Peyer's patch (tissue), 4 donors: ENCODE measurements at places on chromosomes 4 and X.

DNA sequence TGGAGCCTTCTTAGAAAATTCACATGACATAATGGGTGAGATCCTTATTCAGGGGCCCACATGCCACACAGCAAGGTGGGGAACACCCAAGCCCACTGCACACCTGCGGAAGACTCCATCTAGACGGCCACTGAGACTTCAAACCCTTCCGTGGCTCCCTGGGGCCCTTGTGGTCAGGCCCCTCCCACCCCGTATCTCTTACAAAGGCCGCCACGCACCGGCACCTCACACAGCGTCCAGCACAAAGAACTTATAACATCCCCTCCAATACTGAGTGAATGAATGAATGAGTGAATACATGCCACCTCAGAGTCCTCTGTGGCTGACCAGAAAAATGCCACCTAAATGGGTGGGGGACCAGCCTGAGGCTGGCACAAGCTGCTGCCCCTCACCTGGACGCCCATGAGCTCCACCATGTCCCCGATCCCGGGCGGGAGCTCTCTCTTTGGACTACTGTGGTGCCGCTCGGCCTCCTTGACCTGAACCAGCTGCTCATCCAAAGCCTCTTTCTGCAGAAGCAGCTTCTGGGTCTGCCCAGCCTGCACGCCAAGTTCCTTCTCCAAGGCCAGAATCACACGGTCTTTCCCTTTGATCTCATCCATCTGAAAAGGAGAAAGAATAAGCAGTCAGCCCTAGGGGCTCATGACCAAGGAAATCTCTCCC lies 66.9 kb upstream of the C4orf50 start:
- H3K36me3 ChIP-seq, result no peaks in the 10 kb centered on the region
- no peak overlapping the region for H3K27ac ChIP-seq
- H3K27me3 ChIP-seq, result no peaks in the 10 kb centered on the region
- H3K4me1 ChIP-seq, result no peaks in the 10 kb centered on the region

DNA sequence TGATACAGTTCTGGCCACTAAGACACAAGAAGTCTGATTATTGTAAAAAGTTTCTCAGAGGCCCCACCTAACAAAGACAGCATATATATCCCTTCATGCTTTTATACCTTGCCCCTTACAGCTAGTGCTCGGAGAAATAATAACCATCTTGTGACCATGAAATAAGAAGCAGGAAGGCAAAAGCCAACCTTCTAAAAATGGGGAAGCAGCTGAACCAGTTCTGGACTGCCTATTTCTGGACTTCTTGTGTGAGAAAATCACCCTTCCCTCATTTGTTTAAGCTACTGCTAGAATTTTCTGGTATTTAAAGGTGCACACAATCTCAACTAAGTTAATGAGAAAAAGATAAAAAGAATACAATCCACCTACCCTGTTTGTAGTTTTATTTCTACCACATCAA lies 87.5 kb downstream of the CNOT6L start:
- DNase-seq, result no peak
- H3K27me3 ChIP-seq, result no peaks in the 10 kb centered on the region
- H3K4me1 ChIP-seq, result no peaks in the 10 kb centered on the region
- H3K27ac ChIP-seq, result no peak overlapping the region

DNA sequence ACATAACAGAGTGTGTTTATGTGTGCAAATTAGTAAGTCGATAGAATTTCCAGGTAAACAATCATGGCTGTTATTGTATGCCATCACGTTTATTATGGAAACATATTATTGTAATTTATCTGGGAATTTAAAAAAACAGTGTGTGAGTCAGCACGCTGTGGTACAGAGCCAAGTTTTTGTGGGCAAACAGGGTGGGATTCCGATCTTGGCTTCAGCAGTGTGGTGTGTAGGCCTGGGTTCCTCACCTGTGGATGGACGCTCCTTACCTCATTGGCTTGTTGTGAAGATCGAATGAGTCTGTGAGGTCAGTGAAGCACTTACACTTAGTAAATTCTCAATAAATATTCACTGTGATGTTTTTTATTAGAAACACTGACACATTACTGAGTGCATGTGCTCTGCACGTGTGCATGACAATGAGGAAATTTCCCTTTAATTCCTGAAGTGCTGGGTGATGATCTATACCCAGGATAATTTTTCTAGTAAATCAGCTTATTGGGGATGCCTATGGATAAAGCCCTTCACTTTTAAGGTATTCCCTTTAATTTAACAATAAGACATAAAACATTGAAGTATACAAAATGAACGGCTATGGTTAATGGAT lies 36.4 kb downstream of the SLIT2 start:
- DNase-seq, result no peak
- no peaks in the 10 kb centered on the region for H3K36me3 ChIP-seq
- no peak overlapping the region for H3K27ac ChIP-seq
- no peaks in the 10 kb centered on the region for H3K27me3 ChIP-seq
- no peak overlapping the region for H3K4me3 ChIP-seq

DNA sequence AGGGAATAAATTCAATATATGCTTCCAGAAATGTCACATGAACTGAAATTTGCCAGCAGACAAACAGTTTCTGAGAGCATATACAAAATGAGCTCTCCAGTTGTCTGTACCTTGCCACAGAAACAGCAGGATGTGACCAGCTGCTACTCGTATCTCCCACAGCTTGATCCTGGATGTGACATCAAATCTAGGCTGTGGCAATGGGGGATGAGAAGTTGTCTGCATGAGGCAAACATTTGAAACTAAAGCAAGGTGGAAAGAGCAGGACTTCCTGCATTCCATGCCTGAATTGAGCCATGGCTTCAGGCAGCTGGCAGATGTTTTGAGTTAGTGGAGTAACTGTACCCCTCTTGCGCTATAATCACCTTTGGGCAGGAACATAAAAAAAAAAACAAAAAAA lies 1724.0 kb downstream of the RPA4 start:
- no peak for DNase-seq
- no peaks in the 10 kb centered on the region for H3K36me3 ChIP-seq
- H3K27ac ChIP-seq, result no peak overlapping the region
- H3K4me1 ChIP-seq, result no peaks in the 10 kb centered on the region
- H3K27me3 ChIP-seq, result no peaks in the 10 kb centered on the region

DNA sequence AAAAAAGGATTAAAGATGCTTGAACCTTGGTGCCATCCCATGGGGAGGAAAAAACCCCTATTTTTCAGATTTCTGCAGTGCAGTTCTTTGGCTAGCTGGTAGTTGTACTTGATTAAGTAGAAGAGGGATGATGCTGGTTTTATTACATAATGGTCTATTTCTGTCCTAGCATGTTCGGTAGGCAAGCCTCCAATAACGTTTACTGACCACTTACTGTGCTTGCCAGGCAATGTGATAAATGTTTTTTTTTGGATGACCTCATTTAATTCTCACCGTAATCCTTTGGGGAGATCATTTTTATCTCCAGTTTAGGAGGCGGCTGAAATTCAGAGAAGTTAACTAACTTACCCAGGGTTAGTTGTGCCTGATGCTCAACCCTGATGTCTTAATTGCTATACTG lies 92.1 kb upstream of the RPA4 start:
- H3K4me3 ChIP-seq, result no peak overlapping the region
- DNase-seq, result no peak
- no peaks in the 10 kb centered on the region for H3K4me1 ChIP-seq
- no peaks in the 10 kb centered on the region for H3K27me3 ChIP-seq

GRCh38 chr4:89113415-89113814 lies 2.1 kb downstream of the TIGD2 start:
- no peak overlapping the region for H3K27ac ChIP-seq
- DNase-seq, result no peak
- H3K4me1 ChIP-seq, result peaks cover 7% of the 10 kb centered on the region
- H3K36me3 ChIP-seq, result no peaks in the 10 kb centered on the region
- H3K27me3 ChIP-seq, result no peaks in the 10 kb centered on the region

- H3K27ac ChIP-seq, result no peak overlapping the region
- H3K27me3 ChIP-seq, result no peaks in the 10 kb centered on the region
- DNase-seq, result no peak
- H3K36me3 ChIP-seq, result no peaks in the 10 kb centered on the region
- no peak overlapping the region for H3K4me3 ChIP-seq
- no peaks in the 10 kb centered on the region for H3K4me1 ChIP-seq
Measured at GRCh38 chr4:43766648-43767047, 682.0 kb downstream of the KCTD8 start.

GRCh38 chrX:18410038-18410437 lies 15.4 kb upstream of the CDKL5 start:
- no peaks in the 10 kb centered on the region for H3K4me1 ChIP-seq
- DNase-seq, result no peak
- H3K27me3 ChIP-seq, result no peaks in the 10 kb centered on the region

- H3K27me3 ChIP-seq, result no peaks in the 10 kb centered on the region
- no peaks in the 10 kb centered on the region for H3K4me1 ChIP-seq
- no peak overlapping the region for H3K4me3 ChIP-seq
- H3K36me3 ChIP-seq, result no peaks in the 10 kb centered on the region
- DNase-seq, result no peak
Measured at GRCh38 chr4:176837169-176837895, 44.6 kb upstream of the VEGFC start.

DNA sequence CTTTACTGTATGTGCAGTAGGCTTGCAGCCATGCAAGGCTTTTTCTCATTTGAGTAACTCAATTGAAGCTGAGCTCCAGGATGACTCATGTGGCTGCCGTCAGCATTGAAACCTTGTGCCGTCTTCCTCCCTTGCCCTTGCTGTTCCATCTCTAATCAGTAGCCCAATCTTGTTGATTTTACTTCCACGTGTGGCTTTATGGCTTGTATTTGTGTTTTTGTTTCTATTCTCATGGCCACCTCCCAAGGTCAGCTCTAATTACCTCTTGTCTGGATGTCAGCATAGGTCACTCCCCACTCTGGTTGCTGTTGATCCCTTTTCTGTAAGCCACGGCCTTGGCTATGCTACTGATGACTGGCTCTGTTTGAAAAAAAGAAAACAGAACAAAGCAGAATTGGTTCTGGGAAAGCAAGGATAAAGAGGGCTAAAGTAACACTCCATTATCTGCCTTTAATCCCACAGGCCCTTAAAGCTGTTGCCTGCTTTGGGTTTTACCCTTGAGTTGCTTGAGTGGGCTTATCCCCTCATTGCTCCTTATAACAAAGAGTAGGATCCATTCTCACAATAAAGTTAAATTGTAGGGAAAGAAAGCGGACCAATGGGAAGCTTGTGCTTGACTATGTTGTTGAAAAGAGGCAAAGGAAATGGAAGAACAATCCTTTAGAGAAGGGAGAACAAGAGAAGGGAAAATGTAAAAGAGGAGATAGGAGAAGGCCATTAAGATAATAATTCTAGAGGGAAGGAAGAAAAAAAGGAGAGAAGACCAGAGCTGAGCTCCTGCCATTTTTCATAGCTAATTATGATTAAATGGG lies 173.9 kb upstream of the PGRMC2 start:
- H3K27me3 ChIP-seq, result no peaks in the 10 kb centered on the region
- no peaks in the 10 kb centered on the region for H3K36me3 ChIP-seq
- DNase-seq, result no peak
- H3K27ac ChIP-seq, result no peak overlapping the region
- no peak overlapping the region for H3K4me3 ChIP-seq

- no peaks in the 10 kb centered on the region for H3K27me3 ChIP-seq
- no peaks in the 10 kb centered on the region for H3K36me3 ChIP-seq
- DNase-seq, result no peak
- no peak overlapping the region for H3K4me3 ChIP-seq
Measured at GRCh38 chr4:25485104-25485503, 108.0 kb downstream of the ANAPC4 start.

GRCh38 chr4:56410247-56411062 lies 23.2 kb upstream of the AASDH start:
- H3K36me3 ChIP-seq, result no peaks in the 10 kb centered on the region
- peak overlapping the region; percentile 48 for H3K27ac ChIP-seq
- DNase-seq, result no peak
- no peaks in the 10 kb centered on the region for H3K27me3 ChIP-seq
- no peak overlapping the region for H3K4me3 ChIP-seq

GRCh38 chr4:30721185-30722091 lies 1.3 kb downstream of the PCDH7 start:
- H3K36me3 ChIP-seq, result no peaks in the 10 kb centered on the region
- peak; percentile 47 for DNase-seq
- no peaks in the 10 kb centered on the region for H3K27me3 ChIP-seq
- no peaks in the 10 kb centered on the region for H3K4me1 ChIP-seq
- H3K27ac ChIP-seq, result peak overlapping the region; percentile 60
- H3K4me3 ChIP-seq, result peak overlapping the region; percentile 58

DNA sequence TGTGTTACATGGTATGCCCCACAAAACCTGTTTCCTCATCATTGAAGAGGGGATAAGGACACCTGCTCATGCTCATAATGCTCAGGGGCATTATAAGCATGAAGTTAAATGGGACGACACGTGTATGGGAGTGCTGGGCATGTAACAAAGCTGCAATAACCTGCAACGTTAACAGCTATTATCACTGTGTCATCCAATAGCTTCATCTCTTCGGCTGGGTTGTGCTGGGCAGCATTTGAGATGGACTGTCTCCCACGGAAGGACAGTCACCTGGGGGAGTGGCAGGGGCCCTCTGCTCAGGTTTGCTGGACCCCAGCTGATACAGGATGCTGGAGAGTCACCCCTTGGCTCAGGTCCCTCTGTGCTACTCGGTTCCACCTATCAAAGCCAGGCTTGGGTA lies 94.5 kb downstream of the NSUN7 start:
- no peak for DNase-seq
- H3K27ac ChIP-seq, result no peak overlapping the region
- no peaks in the 10 kb centered on the region for H3K27me3 ChIP-seq
- no peaks in the 10 kb centered on the region for H3K36me3 ChIP-seq
- H3K4me3 ChIP-seq, result no peak overlapping the region

- no peaks in the 10 kb centered on the region for H3K36me3 ChIP-seq
- no peaks in the 10 kb centered on the region for H3K27me3 ChIP-seq
- no peak for DNase-seq
- no peak overlapping the region for H3K27ac ChIP-seq
- no peak overlapping the region for H3K4me3 ChIP-seq
Measured at GRCh38 chr4:170769862-170770261, 680.1 kb upstream of the AADAT start.

GRCh38 chr4:26687728-26688127 lies 103.8 kb downstream of the TBC1D19 start:
- no peaks in the 10 kb centered on the region for H3K36me3 ChIP-seq
- no peak overlapping the region for H3K27ac ChIP-seq
- no peaks in the 10 kb centered on the region for H3K4me1 ChIP-seq
- DNase-seq, result no peak
- no peak overlapping the region for H3K4me3 ChIP-seq

- no peaks in the 10 kb centered on the region for H3K27me3 ChIP-seq
- H3K4me1 ChIP-seq, result peaks cover 43% of the 10 kb centered on the region
- DNase-seq, result peak; percentile 73
- H3K27ac ChIP-seq, result peak overlapping the region; percentile 73
Measured at GRCh38 chr4:2794486-2795299, 1.8 kb downstream of the SH3BP2 start.

GRCh38 chr4:74260036-74260435 lies 48.2 kb upstream of the EPGN start:
- no peak overlapping the region for H3K27ac ChIP-seq
- H3K27me3 ChIP-seq, result no peaks in the 10 kb centered on the region
- no peaks in the 10 kb centered on the region for H3K4me1 ChIP-seq
- H3K4me3 ChIP-seq, result no peak overlapping the region
